ENCODE measurements at places on chromosomes 16 and 17.
A peak's percentile ranks its signal among the peaks of the same experiment; 100 is the strongest.

- DNase-seq: no peak
These were observed 1.2 kb upstream of the HSF4 start for GRCh38 chr16:67163164-67163998.

DNA sequence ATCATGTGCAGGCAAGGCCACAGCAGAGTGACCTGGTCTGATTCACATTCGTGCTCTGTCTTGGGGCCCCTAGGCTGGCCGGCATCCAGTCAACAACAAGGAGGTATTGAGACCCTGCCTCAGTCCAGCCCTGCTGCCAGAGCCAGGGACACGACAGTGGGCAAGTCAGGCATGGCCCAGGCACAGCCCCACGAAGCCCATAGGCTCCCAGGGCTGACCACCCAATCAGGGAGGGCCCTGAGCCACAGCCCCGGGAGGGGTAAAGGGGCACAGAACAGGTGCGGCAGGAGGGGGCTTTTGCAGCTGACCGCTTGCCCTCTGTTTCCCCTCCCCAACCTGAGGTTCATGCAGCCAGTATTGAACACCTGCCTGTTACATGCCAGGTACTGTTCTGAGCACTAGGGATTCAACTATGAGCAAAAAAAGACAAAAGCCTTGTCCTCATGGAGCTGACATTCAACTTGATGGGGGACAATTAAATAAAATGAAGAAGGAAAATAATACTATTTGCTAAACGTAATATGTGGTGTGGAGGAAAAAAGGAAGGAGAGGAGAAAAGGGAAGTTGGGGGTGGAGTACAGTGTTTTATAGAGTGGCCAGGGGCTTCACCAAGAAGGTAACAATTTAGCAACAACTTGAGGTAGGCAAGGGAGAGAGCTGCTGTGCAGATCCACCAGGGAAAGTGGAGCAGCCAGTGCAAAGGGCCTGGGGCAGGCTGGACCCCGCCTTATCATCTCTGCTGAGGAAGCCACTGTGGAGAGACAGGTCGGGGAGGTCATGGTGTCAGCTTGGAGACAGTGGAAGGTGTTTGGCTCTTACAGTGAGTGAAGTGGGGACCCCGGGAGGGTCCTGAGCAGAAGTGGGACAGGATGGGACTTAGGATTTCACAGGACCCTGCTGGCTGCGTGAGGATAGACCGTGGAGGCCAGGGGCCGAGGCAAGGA lies 6.1 kb downstream of the DRC3 start:
- no peak for DNase-seq

GRCh38 chr17:71885662-71886061 lies 235.2 kb upstream of the SOX9 start:
- no peak for DNase-seq

GRCh38 chr16:84315422-84315821 lies 20.7 kb downstream of the WFDC1 start:
- no peak for DNase-seq

DNA sequence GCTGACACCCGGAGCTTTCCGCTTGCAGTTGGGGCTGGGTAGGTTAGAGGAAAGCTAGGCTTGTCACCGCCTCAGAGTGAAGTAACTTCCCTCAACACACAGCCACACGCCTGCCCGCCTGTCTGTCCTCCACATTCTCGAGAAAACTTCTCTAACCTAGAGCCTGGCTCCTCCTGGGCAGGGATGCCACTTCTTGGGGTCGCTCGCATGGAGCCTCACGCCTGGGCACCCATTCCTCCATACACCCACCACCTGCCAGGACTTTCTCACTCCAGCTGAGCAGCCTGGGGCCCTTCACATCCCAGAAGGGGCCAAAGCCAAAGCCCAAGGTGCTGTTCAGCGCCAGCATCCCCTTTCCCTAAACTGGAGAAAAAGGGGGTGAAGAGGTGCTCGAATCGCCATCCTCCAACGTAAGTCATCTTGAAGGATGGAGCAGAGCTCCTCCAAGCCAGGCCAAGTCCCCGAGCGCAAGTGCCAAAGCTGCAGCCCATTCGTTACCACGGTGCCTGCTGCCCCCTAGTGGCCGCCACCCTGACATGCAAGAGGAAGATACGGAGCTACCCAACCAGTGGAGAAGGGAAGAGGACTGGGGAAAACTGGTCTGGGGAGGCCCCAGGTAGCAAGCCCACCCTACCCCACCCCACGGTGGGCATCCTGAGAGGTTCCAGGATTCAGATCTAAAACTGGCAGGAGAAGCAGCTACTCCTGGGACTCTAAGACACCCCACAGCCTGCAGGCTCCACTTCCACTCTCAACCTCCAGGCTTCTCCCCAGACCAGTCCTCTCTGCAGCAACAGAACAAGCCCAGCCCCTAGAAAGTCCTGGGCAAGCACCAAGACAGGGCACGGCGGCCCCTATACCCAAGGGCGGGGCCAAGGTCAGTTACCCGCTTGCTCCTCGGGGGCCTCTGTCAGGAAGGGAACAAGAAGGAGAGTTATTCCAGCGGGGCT lies 63.1 kb downstream of the MYO18A start:
- no peak for DNase-seq

- DNase-seq: peak; percentile 4
These were observed 15.9 kb upstream of the PECAM1 start for GRCh38 chr17:64406321-64407200.

DNA sequence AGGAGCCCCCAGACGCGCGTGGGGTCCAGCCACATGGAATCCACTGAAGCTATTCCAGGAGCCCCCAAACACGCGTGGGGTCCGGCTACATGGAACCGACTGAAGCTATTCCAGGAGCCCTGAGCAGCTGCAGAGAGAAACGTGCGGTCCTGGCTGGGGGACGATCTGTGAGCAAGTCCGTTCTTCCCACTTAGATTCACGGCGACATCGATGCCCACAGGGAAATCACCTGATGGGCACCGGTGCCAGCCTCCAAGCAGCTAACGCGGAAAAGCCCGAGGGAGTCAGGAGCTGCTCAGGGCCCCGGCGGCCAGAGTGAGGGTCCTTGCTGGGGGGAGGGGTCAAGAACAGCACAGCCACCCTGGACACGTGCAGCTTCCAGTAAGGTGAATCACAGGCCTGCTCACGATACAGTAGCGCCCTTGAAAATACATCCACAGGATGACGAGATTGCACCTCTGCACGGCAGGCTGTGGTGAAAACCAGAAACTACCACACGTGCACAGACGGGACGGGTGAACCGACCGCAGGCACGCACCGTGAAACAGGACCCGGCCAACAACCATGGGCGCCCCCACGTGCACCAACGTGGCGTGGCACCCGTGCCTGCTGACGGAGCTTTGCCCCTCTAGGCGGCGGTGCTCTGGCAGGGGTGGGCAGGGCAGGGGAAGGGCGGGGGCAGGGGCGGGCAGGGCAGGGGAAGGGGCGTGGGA lies 77.7 kb upstream of the GNG13 start:
- no peak for DNase-seq

- no peak for DNase-seq
These were observed 402.2 kb upstream of the SALL1 start for GRCh38 chr16:51553314-51553713.

GRCh38 chr16:4411684-4412083 lies 4.7 kb downstream of the CORO7 start:
- no peak for DNase-seq

GRCh38 chr17:71975331-71975801 lies 145.5 kb upstream of the SOX9 start:
- no peak for DNase-seq

GRCh38 chr16:62256406-62256805 lies 220.2 kb upstream of the CDH8 start:
- DNase-seq: no peak

GRCh38 chr16:27851586-27851985 lies 211.9 kb downstream of the GSG1L start:
- no peak for DNase-seq

GRCh38 chr17:15951368-15952047 lies 6.6 kb downstream of the ADORA2B start:
- no peak for DNase-seq

- DNase-seq: peak; percentile 44
These were observed 48.2 kb upstream of the CDC42EP4 start for GRCh38 chr17:73359987-73360410.

- DNase-seq: peak; percentile 88
These were observed 96.9 kb downstream of the ADCY9 start for GRCh38 chr16:4019371-4019791.

DNA sequence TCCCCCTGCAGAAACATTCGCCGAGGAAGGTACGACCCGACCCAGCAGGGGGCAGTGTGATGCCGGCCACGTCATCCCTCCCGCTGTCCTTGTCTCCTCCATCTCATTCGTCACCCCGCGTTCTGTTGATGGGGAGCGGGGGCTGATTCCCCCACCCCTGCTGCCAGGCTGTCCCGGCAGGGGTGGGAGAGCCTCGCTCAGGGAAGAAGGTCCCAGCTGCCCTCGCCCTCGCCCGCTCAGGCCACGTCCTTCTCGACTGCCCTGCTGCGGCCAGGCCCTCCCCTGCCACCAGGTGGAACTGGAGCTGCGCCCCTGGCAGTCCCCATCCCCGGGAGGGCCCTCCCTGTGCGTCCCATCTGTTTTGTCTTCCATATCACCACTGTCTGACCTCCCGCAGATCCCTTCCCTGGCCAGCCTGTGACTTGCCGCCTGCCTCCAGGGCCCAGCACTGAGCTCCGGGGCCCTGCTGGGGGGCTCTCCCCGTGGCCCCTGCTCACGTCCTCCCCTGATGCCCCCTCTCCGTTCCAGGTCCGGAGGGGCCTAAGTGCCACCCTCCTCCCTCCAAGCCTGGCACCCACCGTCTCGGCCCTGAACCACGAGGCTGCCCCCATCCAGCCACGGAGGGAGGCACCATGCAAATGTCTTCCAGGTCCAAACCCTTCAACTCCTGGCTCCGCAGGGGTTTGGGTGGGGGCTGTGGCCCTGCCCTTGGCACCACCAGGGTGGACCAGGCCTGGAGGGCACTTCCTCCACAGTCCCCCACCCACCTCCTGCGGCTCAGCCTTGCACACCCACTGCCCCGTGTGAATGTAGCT lies 20.6 kb downstream of the ADAM11 start:
- DNase-seq: peak; percentile 33

DNA sequence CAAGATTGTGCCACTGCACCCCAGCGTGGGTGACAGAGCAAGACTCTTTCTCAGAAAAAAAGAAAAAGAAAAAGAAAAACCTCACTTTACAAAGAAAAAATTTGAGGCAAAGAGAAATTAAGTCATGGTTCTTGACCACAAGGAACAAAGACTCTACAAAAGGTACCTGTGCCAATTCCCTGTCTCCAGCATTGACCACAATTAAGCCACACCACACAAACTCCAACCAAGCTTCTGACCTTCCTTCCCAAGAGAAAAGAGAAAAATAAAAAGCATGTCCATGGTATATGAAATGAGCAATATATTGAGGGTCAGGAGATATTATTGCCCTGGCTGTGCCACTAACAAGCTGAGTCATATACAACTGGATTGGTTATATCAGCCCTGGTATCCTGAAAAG lies 146.3 kb upstream of the NOG start:
- DNase-seq: no peak

- no peak for DNase-seq
These were observed 52.1 kb upstream of the GNG13 start for GRCh38 chr16:852451-853185.

DNA sequence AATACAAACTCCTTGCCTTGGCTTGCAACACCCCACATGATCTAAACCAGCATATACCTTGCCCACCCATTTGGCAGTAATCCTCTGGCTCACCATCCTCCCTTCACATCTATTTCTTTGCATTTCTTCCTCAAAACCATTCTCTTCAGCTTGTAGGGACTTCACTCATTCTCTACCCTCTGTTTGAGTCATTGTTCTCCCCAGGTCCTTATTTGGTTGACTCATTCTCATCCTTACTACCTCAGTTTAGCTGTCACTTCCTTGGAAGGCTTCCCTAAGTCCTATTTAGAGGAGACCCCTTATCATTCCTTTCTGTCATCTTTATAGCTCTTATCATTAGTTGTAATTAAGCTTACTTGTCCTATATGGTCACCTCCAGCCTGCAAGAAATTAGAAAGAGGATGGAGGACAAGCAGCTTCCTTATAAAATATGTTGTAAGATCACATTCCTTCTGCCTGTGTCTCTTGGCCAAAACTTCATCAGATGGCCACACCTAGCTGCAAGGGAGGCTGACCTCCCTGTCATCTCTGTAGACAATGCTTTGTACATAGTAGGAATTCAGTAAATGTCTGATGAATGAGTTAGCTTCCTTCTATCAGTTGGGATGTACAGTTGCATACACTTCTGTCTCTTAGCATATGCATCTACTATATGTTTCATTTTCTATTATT lies 1.7 kb downstream of the TTC19 start:
- DNase-seq: no peak

DNA sequence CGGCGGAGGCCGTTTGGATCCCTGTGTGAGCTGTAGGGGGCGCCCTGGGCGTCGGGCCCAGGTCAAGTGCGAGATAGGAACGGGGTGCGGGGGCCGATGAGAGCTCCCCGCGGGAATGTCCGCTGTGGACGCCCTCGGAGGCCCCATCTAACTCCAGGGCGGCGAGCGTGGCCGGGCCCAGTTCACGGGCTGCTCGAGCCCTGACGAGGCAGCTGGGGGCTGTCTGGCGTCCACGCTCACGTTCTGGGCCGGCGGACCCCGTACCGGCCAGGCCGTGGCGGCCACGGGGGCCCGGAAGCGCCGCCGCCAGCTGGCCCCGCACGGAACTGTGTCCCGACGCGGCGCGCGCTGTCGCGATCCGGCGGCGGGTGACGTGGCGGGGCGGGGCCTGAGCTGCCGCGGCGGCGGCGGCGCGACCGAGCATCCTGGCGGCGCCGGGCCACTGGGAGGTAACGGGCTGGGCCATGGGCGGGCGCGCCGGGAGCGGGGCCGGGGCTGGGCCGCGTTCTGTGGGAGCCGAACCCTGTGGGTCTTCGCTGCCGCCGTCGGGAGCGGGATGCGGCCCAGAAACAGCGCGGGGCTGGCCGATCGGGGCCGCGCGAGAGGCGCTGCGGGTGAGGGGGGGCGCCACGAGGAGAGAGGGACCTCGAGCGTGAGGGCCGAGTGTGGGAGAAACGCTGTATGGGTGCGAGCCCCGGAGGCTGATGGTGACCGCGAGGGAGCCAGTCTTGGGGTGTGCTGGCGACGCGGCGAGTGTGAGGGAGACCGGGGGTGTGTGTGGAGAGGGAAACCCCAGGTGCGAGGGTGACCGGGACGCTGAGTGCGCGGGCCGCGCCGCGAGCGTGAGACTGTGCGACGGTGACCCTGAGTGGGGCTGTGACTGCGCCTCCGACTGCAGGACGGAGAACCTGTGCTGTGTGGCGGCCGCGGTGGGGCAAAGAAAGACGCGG lies at the start of gene SLC7A6:
Gene SLC7A6, plus strand, starts transcription at position 399 of the 950 bp plus-strand sequence. CDS start 10,201 bp downstream, outside the sequence.
- no peak for DNase-seq

DNA sequence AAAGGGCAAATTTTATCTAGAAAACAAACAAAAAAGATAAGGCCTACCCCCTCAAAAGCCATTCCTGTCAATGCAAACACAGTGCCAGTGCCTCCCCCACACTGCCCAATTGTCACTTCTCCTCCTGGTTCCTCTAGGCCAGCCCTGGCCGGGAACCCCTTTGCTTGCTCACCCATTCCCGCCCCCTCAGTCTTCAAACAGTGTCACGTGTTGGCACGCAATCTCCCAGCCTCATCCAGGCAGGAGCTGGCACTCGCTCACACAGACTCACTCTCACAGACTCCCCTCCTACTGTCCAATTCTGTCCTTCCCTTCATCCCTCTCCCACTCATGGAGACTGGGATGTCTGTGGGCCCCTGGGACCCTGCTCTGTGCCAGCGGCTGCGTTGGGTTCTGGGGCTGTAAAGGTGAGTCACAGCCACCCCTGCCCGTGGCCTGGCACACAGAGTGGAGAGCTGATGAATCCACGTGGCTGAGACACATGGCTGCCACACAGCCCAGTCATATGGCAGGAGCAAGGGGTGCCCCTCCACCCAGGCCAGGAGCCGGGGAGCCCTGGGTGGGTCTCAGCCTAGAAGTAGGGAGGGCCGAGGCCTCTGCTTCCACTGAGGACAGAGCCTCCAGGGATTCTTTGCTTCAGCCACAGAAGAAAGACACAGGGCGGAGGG lies 54.8 kb downstream of the VAC14 start:
- DNase-seq: peak; percentile 25

Measured in NCI-H2029 treated with DMSO at 0.1 percent for 48 hours (cell line).